ENCODE measurements at places on chromosomes 2 and 18.

DNA sequence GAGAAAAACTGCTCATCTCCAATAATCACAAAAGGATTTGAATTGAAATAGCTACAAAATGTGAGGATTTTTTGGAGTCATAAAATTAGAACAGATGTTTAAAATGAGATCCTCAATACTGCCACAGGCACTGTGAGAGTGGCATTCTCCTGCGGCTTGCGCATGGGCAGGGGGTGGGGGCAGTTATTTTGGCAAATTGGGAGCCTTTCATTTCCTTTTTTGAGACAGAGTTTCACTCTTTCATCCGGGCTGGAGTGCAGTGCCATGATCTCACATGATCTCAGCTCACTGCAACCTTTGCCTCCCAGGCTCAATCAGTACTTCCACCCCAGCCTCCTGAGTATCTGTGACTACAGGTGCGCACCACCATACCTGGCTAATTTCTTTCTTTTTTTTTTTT lies 42.4 kb downstream of the POMC start:
- DNase-seq: no peak

DNA sequence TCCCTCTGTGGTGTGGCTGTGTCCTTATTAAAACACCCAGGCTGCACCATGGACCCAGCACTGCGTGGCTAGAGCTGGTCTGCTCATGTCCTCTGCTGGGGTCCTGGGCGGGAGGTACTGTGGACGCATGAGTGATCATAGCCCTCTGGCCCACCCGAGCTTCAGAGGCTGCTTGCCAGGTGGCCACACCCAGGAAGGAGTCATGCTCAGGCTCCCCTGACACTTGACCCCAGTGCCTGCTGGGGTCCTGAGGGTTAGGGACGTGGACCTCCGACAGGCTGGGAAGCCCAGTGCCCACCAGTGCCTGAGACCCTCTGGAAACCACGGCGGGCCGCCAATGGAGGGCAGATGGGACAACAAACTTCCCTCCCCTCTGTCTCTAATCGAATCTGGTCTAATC lies 66.3 kb upstream of the HS6ST1 start:
- peak; percentile 67 for DNase-seq

DNA sequence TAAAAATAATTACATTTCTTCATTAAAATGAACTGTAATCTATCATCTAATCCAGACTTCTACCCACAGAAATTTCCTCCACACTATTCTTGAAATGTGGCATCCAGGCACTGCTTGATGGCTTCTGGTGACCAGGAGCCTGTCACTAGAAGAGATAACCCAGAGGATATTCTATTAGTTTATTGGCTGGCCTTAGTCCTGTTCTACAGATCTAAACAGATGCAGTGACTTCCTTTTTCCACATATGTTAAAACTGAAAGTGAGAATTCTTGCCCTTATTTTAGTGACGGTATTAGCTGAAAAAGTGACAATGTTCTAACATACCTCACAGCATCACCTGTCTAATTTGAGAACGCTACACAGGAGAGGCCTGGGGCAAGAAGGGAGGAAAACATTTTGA lies 775.4 kb downstream of the TSN start:
- DNase-seq: no peak

DNA sequence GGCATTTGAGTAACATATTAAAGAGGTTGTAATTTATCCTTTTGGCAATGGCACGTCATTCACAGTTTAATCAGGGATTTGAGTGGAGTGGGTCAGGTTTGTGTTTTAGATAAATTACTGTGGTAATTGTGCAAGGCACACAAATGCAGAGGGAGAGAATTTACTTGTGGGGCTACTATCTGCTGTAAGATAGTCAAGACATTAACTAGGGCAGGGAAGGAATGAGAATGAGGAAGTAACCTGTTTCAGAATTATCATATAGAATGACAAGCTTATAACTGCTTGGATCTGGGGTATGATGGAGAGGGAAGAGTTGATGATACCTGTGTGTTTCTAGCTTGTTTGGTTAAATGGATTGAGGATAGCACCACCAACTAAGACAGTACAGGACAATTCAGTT lies 58.9 kb upstream of the ZSWIM2 start:
- DNase-seq: no peak

DNA sequence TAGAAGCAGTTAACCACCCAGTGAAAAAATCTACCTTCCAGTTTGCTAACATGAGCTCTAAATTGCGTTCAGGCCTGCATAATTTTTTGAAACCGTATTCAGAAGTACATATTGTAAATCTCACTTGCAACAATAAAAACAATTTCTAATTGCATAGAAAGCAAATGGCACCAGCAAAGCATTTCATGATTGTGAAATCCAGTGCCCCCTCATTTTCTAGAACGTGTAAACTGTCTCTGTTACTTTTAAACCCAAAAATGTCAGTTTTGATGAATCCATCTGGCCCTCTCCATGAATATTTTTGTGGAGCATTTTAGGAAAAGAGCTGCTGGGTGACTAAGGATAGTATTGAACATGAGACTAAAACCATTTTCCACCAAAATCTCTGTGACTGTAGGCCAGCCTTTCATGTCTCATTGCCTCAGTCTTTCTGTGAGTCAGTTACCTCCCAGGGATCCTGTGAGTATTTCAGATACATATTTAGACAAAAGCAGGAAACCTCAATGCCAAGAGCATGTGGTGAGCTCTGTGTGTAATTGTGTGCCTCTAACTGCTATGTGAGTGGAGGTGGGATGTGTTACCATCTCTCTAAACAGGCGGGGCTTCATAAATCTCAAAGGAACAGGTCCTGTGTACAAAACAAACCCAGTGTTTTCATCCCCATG lies 477.8 kb upstream of the DCC start:
- DNase-seq: no peak

- DNase-seq: no peak
Measured at GRCh38 chr18:49819823-49820671, 6.7 kb upstream of the ACAA2 start.

All from posterior cingulate gyrus (tissue), 11 donors.